ENCODE measurements at places on chromosomes 6 and 20. TPM values are rescaled to one million over a fixed set of nuclear protein-coding genes. Genes with fewer than 3 reads are reported as not detected.

GRCh38 chr6:27478141-27478705 lies 5.3 kb upstream of the ZNF184 start:
- no peak for DNase-seq

ZNF391 gene
- polyA plus RNA-seq: 0.50 TPM

GRCh38 chr6:134177236-134177635 lies 124.8 kb upstream of the SLC2A12 start:
- no peak for DNase-seq

GRCh38 chr20:59181936-59182335 lies 18.3 kb downstream of the ZNF831 start:
- no peak for DNase-seq

SNAP91 gene
- polyA plus RNA-seq: not detected

DNA sequence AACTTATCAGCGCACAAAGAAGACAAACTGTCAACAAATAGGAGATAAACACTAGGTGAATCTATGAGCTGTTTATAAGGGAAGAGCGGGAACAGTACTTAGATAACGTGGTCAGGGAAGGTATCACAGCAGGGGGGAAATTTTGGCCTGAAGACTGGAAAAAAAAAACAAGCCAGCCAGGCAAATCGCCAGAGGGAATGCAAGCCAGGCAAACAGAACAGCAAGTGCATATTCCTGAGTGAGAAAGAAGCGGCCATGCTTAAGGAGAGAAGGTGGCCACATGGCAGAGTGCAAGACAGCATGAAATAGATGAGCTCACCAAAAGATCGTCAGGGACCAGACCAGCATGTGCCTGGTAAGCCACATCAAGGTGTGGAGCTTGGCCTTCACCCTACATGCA lies 466.5 kb upstream of the ARID1B start:
- no peak for DNase-seq

DEF6 gene
- 3.7 TPM for polyA plus RNA-seq

BAG2 gene
- 11.2 TPM for polyA plus RNA-seq

DNA sequence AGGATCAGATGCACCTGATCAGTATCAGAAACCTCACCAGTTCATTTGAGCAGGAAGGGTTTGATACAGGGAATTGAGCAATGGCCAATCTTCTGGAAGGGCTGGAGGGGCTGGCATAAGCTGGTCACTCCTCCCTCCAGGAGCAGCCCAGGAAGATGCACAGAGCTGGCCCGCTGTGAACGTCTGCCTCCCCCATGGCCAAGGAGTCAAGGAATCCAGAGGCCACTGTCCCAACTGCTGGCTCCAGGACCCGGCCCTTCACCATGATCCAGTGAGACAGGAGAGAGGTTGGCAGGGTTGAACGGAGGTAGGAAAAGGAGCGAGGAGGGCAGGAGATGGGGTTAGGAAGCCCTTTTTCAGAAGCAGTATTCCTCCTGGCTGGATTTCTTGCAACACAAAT lies 113.9 kb upstream of the CST7 start:
- no peak for DNase-seq

DNA sequence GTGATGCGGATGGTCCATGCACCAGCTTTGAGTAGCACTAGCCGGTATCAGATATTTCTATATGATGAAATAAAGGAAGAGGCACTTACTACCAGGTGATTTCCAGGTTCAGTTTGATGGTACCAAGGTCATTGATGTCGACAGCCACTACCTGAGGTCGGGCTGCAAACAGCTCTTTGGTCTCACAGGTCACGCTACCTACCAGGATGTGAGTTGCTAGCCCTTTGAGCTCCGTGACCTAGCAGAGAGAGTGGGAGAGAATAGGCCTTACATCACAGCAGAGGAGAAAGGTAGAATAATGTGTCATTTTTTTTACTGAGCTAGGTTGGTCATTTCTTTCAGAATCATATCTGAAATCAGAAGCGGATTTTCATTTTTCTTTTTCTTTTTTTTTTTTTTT lies 51.0 kb upstream of the ARMH2 start:
- no peak for DNase-seq

DNA sequence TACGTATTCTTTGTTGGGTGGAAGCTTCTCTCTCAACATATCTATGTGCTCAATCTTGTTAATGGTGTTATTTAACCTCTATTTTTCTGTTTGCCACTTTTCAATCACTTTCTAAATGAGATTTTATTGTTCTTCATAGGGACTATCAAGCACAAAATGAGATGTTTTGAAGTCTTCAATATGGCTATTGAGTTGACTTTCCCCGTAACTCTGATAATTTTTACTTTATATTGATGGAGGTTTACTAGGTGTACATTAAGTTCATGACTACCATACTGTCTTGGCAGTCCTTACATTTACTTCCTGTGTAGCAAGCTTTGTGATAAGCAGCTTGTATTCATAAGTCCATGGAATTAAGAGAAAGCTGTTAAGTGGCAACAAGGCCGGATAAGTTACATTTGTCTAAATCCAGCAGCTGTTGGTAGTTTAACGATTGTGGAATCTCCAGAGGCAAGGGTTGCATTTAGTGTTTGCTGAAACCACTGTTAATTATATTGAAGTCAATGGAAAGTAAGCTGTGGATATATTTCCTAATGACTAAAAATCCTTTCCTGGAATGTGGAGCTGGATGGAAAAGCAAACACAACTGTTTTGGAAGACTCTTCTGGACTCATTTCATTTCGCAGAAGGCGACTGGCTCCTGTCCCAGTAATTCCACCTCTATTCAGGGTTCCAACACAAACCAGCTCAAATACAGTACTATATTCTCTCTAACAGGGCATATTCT lies 57.3 kb upstream of the SMIM29 start:
- no peak for DNase-seq

NRSN2 gene
- polyA plus RNA-seq: 53.9 TPM

DNA sequence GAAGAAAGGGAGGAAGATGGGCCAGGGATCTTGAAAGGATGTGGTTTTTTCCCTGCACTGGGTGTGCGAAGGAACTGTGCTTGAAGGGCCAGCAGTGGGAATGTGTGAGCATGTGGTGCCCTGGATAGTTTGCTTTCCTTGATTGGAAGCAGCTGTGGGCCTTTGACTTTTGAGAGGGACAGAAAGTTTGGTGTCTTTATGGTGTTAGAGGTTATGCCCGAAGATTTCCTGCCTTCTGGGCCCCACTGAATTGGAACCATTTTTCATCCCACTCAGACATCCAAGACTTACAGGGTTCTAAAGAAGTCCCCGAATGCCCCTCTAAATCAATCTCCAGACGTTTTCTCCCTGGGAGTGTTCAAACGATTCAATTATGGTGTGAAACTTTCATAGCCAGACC lies 23.5 kb upstream of the EDN3 start:
- DNase-seq: no peak

DNA sequence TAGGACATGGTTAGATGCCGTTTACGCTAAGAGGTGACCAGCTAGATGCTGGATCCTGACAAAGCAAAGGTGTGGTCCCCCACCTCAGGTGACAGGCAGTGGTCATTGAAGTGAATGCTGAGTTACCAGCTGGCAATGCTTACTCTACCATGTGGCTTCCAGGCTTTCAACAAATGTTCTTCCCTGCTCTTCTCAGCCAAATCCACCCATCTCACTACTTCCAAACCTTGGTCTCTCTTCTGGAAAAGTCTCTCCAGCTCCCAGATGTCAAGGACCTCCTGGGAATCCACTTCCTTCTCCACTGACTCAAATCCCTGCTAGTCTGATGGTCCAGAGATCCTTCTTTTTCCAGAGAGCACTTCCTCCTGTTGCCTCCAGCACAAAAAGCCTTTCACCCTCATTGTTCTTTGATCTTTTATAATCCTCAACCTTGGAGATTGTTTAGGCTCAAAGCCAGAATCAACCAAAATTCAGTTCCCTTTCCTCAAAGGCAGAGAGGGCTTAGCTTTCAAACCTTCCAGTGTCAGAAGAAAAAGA lies 228.0 kb downstream of the ZNF217 start:
- no peak for DNase-seq

DNA sequence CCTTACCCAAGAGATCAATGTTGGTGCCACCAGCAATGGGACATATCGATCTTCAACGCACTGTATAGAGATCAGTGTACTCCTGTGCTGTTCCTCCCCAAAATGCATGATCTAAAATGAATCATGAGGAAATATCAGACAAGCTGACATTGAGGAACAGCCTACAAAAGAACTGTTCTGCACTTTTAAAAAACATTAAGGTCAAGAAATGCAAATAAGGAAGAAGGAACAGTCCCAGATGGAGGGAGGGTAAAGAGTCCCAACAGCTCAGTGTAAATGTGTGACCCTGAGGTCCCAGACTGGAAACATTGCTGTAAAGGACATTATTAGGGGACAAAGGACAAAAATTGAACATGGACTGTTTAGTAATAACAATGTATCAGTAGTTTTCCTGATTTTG lies 24.3 kb upstream of the XRN2 start:
- no peak for DNase-seq

DNA sequence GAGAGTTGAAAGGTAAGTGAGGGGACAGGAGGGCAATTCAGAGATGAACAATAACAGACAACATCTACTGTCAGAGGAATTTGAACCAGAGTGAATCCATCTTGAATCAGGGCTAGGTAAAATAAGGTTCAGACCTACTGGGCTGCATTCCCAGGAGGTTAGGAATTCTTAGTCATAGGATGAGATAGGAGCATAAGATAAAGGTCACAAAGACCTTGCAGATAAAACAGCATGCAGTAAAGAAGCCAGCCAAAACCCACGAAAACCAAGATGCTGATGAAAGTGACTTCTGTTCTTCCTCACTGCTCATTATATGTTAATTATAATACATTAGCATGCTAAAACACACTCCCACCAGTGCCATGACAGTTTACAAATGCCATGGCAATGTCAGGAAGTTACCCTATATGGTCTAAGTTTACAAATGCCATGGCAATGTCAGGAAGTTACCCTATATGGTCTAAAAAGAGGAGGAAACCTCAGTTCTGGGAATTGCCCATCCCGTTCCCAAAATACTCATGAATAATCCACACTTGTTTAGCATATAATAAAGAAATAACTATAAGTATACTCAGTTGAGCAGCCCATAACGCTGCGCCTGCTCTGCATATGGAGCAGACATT lies 248.5 kb downstream of the HAO1 start:
- no peak for DNase-seq

- no peak for DNase-seq
These were observed 979.0 kb downstream of the KIF16B start for GRCh38 chr20:15594158-15594695.

GRCh38 chr6:167566711-167567141 lies 241.8 kb downstream of the TTLL2 start:
- DNase-seq: no peak

DCBLD1 gene
- polyA plus RNA-seq: 42.1 TPM

GRCh38 chr6:11702500-11703130 lies 76.0 kb downstream of the ADTRP start:
- no peak for DNase-seq

VWA7 gene
- polyA plus RNA-seq: 0.16 TPM

DNA sequence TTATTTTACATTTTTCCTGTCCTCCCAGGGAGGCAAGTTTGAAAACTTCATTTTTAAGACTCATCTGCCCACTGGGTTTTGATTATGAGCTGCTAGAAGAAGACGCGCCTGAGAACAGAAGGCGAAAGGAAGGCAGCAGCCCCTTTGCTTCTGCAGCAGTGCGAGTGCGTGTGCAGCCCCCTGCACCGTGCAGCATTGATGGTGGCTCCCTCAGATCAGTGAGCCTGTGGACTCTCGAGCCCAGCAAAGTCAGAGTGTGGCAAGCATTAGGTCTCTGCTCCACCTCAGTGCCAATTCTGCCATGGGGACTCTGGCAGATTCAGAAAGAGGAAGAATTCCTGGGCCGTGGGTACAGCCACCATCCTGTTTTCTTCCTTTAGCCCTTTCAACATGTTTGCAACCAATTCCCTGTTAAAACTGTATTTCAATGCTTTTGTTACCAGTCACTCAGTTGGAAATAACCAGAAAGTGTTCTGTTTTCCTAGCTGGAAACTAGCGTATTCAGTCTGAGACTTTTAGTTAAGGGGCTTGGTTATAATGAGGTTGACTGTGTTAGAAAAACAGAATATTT lies 134.8 kb upstream of the OGFRL1 start:
- no peak for DNase-seq

GRCh38 chr6:131062241-131063027 lies 611 bp downstream of the EPB41L2 start:
- DNase-seq: no peak

EDN1 gene
- polyA plus RNA-seq: 3.2 TPM

DNA sequence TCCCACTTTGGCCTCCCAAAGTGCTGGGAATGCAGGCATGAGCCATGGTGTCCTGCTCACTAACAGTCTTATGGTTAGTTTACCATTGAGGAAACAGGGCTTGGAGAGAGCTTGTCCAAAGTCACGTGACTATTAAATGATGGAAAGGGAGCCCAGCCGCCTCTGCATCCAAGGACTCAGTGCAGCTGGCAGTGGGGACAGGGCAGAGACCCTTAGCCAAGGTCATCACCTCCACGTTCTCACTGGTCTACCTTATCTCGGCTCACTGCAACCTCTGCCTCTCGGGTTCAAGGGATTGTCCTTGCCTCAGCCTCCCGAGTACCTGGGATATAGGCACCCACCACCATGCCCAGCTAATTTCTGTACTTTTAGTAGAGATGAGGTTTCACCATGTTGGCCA lies 109.3 kb downstream of the SLC23A2 start:
- no peak for DNase-seq

FANCE gene
- 11.7 TPM for polyA plus RNA-seq

CST9 gene
- not detected for polyA plus RNA-seq

GRCh38 chr6:46500382-46500781 lies 9.1 kb upstream of the RCAN2 start:
- no peak for DNase-seq

DNA sequence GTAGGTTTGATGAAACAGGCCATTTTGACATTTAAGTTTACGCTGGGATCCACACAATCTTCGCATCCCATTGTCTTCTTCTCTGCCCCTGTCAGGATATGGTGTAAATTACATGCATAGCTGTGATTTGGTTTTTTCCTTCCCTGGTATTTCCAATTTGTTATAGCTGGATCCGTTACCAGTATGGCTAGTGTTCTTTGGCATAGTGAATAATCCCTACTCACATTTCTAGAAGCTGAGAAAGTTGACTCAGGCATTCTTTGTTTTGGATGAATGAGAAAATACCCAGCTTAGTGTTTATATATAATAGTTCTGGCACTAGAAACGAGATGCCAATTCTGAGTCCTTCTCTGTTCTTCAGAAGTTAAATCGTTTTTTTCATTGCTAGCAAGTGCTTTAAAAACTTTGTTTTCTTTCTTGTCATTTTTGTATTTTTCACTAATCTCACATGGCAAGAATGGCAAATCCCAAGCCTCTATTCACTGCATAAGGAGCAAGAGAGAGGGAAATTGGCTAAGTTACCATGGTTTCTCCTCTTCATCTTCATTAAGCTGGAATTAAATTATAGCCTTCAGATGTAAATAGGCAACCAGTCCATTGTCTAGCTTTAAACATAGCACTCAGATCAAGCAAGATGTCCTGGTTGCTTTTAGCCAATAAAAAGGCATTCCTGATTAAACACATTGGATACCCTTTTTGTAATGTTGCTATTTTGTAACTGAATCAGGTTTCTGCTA lies 91.9 kb upstream of the LAMP5 start:
- DNase-seq: no peak

- DNase-seq: no peak
These were observed 96.6 kb downstream of the PXDC1 start for GRCh38 chr6:3654898-3655297.

ADAM33 gene
- polyA plus RNA-seq: 53.8 TPM

EYA2 gene
- 1.5 TPM for polyA plus RNA-seq

HS3ST5 gene
- polyA plus RNA-seq: not detected
